ENCODE measurements at places on chromosomes 1 and 21.
A peak's percentile ranks its signal among the peaks of the same experiment; 100 is the strongest.

DNA sequence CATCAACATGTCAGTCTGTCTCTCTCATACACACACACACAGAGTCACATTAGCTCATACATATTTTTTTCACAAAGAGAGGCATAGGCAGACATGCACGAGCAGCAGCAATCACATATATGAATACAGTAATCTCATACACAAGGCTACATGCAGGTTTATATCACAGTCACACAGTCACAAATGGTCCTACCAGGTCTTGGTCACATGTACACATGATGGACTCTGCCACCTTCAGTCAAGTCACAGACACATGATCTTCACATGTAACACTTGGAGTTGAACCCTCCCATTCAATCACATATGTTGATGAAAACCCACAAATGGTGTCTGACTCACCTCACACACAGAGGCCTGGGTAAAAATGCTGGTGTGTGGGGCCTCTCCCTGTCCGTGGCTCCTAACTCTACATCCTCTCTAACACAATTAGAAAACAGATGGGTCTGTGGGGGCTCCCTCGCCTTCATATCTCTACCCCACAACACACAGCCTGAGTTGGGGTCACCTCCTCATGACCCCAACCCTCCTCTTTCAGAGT, 27.9 kb downstream of the RIMS3 start:
- H3K4me1 ChIP-seq = no peaks in the 10 kb centered on the region
- H3K36me3 ChIP-seq = no peaks in the 10 kb centered on the region
- no peak overlapping the region for H3K27ac ChIP-seq
- no peak for DNase-seq
- no peaks in the 10 kb centered on the region for H3K27me3 ChIP-seq
- no peak overlapping the region for H3K4me3 ChIP-seq

GRCh38 chr21:42820616-42821465, 58.5 kb downstream of the WDR4 start:
- no peak overlapping the region for H3K4me3 ChIP-seq
- H3K4me1 ChIP-seq = no peaks in the 10 kb centered on the region
- no peak for DNase-seq
- H3K36me3 ChIP-seq = no peaks in the 10 kb centered on the region
- no peak overlapping the region for H3K27ac ChIP-seq

DNA sequence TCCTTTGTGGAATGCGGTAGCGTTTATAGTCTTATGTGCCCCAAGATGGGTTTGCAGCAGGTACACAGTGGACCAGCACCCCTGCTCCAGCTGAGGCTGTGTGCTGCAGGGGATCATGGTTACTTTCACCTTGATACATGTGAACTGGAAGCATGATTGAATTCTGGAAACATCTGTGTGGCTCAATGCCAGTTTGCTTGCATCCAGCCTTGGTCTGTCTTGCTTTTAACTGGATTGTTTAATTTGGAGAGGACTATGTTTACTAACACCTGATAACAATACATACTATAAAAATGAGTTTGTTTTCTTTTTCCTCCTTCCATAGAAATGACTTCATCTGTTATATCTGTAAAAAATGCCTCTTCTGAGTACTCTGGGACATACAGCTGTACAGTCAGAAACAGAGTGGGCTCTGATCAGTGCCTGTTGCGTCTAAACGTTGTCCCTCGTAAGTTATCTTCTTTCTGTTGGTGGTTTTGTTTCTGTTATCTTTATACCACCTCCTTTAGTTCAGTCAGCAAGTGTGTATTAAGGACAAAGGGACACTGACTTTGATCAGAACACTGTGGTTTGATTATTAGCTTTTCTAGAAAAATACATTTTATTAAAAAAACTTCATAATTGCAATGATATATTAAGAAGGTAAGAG, 47.7 kb downstream of the CXADR start:
- H3K27ac ChIP-seq = no peak overlapping the region
- H3K4me1 ChIP-seq = no peaks in the 10 kb centered on the region

DNA sequence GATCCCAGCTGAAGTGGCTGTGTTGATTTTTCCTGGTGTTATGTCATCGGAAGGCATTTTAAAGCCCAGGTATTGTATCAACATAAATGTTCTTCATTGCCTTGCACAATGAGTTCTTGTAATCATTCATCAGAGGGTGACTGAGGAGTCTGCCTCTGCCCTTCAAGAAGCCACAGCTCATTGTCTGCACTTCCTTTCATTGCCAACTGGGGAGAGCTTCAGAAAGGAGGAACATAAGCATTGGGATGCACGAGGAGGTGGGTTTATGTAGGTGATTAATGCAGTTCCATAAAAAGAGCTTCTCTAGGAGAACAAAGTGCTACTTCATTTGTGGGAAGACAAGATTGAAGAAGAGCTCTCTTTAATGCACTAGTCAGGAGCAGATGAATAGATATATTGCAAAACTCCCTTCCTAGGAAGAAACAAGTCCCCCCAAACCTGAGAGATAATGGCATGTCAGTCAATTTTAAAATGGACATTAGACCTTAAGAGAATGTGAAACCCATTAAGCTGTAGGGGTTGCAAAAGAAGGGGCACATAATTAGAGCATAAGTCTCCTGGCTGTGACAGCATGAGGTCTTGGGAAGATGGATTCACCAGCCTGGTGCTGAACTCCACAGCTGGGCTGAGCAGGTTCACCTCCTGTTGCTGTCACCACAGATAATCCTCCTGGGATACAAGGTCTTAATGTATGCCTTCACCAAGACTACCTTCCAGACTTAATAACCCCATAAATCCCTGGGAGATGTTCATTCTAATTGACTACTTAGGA, 124.6 kb downstream of the BACH1 start:
- H3K4me1 ChIP-seq = no peaks in the 10 kb centered on the region
- DNase-seq = no peak
- H3K36me3 ChIP-seq = no peaks in the 10 kb centered on the region
- no peak overlapping the region for H3K27ac ChIP-seq
- H3K4me3 ChIP-seq = no peak overlapping the region
- H3K27me3 ChIP-seq = no peaks in the 10 kb centered on the region

GRCh38 chr1:61740751-61741700, 1.3 kb upstream of the PATJ start:
- H3K27ac ChIP-seq = peak overlapping the region; percentile 97
- peaks cover 17% of the 10 kb centered on the region for H3K4me1 ChIP-seq
- H3K4me3 ChIP-seq = peak overlapping the region; percentile 94
- H3K27me3 ChIP-seq = no peaks in the 10 kb centered on the region
- H3K36me3 ChIP-seq = no peaks in the 10 kb centered on the region

GRCh38 chr1:14443164-14443787, 155.2 kb upstream of the KAZN start:
- H3K4me1 ChIP-seq = no peaks in the 10 kb centered on the region
- no peak overlapping the region for H3K4me3 ChIP-seq
- no peak overlapping the region for H3K27ac ChIP-seq
- DNase-seq = no peak
- H3K36me3 ChIP-seq = no peaks in the 10 kb centered on the region

- H3K4me1 ChIP-seq = no peaks in the 10 kb centered on the region
- DNase-seq = no peak
- H3K27ac ChIP-seq = no peak overlapping the region
- H3K4me3 ChIP-seq = no peak overlapping the region
- no peaks in the 10 kb centered on the region for H3K27me3 ChIP-seq
- H3K36me3 ChIP-seq = no peaks in the 10 kb centered on the region
These were observed 48.3 kb downstream of the IL23R start for GRCh38 chr1:67214420-67215174.

GRCh38 chr1:194103516-194104246, 917.3 kb upstream of the B3GALT2 start:
- no peak overlapping the region for H3K27ac ChIP-seq
- DNase-seq = no peak
- no peaks in the 10 kb centered on the region for H3K36me3 ChIP-seq

DNA sequence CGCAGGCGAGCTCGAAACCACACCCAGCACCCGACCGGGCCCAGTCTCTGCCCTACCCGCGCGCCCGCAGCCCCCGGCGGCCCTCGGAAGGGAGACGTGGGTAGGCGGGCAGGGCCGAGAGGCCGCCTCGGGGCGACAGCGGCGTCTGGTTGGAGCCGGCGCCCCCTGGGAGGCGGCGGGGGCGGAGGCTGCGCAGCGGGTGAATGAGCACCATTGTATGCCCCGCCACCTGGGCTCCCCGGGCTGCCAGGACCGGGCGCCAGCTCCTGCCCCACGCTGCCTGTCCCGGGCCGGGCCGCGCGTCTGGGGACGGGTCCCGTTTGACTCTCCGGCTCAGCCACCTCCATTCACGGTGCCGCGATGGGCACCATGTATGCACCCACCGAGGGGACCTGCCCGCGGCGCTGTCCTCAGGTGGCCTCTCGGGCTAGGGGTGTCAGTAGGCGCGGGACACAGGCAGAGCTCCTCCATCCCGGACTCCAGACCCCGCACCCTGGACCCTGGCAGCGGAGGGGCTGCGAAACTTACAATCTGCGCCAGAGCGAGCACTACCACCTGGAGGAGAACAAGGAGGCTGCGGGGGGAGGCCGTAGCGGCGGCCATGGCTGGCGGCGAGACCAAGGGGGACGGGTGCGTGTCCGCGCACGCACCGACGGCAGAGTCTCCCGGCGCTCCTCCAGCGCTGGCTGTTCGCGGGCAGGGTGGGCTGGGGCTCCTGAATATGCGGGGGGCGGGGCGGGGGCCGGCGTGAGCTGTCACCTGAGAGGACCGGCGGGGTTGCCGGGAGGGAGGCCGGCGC, at the start of gene COL9A2:
Gene COL9A2, minus strand, starts transcription at position 692 of the 799 bp plus-strand sequence. Its CDS starts 89 bp downstream, at position 603.
- no peaks in the 10 kb centered on the region for H3K36me3 ChIP-seq
- peaks cover 25% of the 10 kb centered on the region for H3K27me3 ChIP-seq
- H3K4me1 ChIP-seq = peaks cover 28% of the 10 kb centered on the region
- peak within 1 kb of the TSS; percentile 35 for H3K27ac ChIP-seq
- DNase-seq = no peak

- H3K4me1 ChIP-seq = peaks cover 8% of the 10 kb centered on the region
These were observed 27.8 kb downstream of the CCDC185 start for GRCh38 chr1:223421025-223421424.

GRCh38 chr1:8903908-8904650, 25.6 kb upstream of the ENO1 start:
- H3K36me3 ChIP-seq = no peaks in the 10 kb centered on the region
- peak; percentile 79 for DNase-seq
- H3K4me1 ChIP-seq = peaks cover 37% of the 10 kb centered on the region

- H3K27me3 ChIP-seq = peaks cover 3% of the 10 kb centered on the region
- no peak overlapping the region for H3K27ac ChIP-seq
- DNase-seq = no peak
- no peaks in the 10 kb centered on the region for H3K36me3 ChIP-seq
- H3K4me3 ChIP-seq = no peak overlapping the region
- H3K4me1 ChIP-seq = peaks cover 13% of the 10 kb centered on the region
These were observed 5.9 kb upstream of the SHISAL2A start for GRCh38 chr1:52627028-52627427.

DNA sequence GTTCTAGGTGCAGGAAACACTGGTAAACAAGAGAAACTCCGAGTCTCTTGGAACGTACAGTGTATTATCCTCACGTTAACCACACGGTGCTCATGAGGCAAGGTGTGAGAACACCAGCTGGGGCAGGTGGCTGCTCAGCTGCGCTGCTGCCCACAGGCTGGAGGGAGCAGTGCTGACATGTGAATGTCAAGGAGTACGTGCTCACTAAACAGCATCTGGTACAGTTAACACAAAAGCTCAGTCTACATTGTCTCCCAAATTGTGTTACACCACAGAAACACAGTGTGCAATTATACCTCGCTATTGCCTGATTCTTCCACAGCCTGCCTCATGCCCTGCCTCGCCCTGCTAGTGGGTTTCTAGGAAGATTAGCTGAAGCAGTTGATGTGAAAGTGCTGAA, 138.4 kb downstream of the GLIS1 start:
- no peaks in the 10 kb centered on the region for H3K4me1 ChIP-seq
- H3K27ac ChIP-seq = no peak overlapping the region
- no peak for DNase-seq
- no peaks in the 10 kb centered on the region for H3K27me3 ChIP-seq
- H3K36me3 ChIP-seq = no peaks in the 10 kb centered on the region

DNA sequence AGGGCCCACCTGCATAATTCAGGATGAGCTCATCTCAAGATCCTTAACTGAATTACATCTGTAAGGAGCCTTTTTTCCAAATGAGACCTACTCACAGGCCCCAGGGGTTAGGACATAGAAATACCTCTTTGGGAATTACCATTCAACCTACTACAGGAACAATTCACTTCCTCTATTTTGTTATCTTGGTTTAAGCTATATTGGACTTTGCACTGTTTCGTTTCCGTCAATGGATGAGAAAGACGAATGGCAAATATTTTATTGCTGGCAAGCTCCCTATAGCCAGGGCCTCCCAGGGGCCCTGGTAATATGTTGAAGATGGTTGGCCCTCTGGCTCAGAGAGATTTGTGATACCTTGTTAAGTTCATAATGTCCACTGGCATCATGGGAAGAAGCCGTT, 384.2 kb upstream of the DUSP10 start:
- no peaks in the 10 kb centered on the region for H3K4me1 ChIP-seq
- no peaks in the 10 kb centered on the region for H3K27me3 ChIP-seq
- no peak overlapping the region for H3K4me3 ChIP-seq

DNA sequence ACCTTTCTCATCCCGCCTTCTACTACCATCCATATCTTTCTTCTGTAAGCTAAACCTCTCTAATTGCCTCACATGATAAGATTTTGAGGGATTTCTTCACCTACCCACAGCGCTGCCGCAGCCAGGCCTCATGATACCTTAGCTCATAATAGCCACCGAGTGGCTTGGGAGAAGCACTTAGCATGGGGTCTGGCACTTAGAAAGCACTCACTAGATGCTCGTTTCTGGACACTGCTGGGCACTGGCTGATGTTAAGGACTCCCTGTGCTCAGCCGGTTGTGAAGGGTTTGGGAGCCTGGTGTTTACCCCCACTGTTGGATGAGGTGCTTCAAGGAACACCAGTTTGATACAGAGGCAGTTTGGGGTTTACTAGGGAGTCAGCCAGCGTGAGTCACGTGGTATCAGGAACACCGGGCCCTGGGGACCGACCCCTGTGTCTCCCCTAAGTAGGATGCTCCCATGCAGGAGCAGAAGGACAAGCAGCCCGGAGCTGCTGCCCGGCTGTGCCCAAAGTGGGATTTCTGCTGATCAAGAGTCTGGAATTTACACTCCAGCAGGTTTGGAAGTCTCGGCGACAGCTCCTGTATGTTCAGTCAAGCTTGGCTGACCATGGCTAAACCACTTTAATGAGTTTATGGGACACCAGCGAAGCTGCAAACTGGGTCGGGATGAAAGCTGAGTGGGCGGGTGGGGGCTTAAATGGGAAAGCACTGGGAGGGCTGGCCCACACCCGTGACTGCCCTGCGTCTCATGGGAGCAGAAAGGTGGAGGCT, 63.3 kb downstream of the GALNT2 start:
- H3K36me3 ChIP-seq = no peaks in the 10 kb centered on the region
- DNase-seq = no peak
- H3K4me3 ChIP-seq = no peak overlapping the region
- no peak overlapping the region for H3K27ac ChIP-seq
- H3K27me3 ChIP-seq = no peaks in the 10 kb centered on the region
